ENCODE measurements at places on chromosomes 13 and 19. TPM values are rescaled to one million over a fixed set of nuclear protein-coding genes. Genes with fewer than 3 reads are reported as not detected.

DNA sequence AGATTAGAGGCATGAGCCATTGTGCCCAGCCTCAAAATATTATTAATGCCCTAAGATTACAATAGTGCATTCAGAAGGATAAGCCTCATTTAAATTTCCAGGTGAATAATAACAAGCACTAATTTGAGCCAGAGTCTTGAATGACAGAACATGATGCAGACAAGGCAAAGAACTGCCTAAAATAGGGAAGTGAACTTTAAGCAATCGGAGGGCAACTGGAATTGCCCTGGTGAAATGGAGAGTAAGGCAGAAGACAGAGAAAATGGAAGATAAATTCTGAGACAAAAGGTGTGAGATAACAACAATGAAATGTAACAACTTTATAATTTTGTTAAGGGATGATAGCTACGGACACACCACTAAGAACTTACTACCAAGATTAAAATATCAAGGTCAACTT lies 199.9 kb downstream of the DIAPH3 start:
- no peak for DNase-seq

DNA sequence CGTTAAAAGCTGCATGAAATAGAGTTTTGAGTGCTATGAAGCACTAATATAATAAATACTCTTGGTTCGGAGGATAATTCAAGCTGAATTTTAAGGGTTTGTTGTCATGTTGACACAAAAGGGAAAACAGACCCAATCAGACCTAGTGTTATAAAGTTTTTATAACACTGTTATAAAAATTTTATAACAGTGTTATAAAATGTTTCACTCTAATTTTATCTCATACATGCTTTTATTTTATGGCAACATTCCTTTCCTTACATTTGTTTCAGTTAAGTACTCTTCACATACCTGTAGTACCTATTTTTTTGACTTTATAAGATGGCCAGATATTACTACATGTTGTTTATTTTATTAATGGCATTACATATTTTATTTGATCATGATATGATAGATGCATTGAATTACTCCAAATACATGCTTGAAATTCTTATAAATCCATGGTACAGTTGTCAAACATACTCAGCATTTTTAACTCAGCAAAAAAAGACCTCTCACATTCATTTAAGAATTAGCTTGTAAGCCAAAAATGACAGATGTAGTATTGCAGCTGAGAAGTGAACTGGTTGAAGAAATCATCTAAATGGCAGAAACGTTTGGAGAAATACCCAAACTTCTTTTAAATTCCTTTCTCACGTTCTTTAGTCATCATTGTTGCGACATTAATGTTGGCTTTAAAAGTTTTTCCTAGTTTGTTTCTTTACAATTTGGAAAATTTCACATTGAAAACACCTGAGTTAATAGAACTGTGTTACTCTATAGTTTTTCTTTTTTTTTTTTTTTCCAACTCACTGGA lies 104.5 kb downstream of the PIBF1 start:
- DNase-seq = no peak

OR7G3 gene
- total RNA-seq = not detected

ZNF283 gene
- total RNA-seq = 54.0 TPM

GRCh38 chr19:18733196-18733647 lies 49.7 kb downstream of the CRTC1 start:
- DNase-seq = peak; percentile 59

All from urinary bladder (tissue), 4 donors.